T-helper 17 cell (primary cell): ENCODE measurements at places on chromosomes 6 and 20. TPM values are rescaled to one million over a fixed set of nuclear protein-coding genes. Genes with fewer than 3 reads are reported as not detected.

DNA sequence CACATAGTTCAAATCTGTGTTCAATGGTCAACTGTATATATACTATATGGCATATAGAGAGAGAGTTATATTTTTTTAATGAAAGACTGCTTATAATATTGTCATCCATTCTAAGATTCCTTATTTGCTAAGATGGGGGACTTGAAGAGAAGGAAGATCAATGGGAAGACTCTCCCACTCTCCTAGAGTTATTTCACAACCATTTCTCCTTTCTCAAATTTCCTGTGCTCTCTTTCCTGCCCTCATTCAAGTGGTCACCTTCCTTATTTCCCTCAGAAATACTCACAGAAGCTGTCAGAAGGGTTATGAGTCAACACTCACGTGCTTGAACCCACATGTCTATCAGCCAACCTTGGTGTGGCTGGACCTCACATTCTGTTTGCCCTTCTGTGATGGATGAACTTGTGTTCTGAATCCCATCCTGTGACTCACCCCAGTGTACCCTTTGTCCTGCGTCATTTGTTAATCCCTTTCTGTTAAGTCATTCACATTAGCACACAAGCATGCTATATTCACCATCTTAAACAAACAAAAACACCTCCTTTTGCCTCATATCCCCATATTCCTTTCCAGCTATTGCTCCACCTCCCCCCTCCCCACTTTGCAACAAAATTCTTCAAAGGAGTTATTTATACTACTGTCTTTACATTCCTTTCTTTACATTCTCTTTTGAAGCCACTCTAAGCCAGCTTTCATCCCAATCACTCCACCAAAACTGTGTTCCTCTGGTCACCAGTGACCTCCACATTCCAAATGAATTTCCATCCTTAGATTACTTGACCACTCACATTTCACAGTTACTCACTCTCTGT, 279.3 kb upstream of the TCF21 start:
- no peaks in the 10 kb centered on the region for H3K27me3 ChIP-seq
- H3K4me3 ChIP-seq: no peak overlapping the region
- no peaks in the 10 kb centered on the region for H3K4me1 ChIP-seq
- H3K36me3 ChIP-seq: peaks cover 2% of the 10 kb centered on the region
- no peak overlapping the region for H3K27ac ChIP-seq

- H3K4me3 ChIP-seq: no peak overlapping the region
- H3K27ac ChIP-seq: no peak overlapping the region
- DNase-seq: no peak
- no peaks in the 10 kb centered on the region for H3K36me3 ChIP-seq
- peaks cover 11% of the 10 kb centered on the region for H3K27me3 ChIP-seq
Measured at GRCh38 chr6:119676230-119676629, 326.7 kb upstream of the MAN1A1 start.

- DNase-seq: no peak
- H3K4me3 ChIP-seq: no peak overlapping the region
- no peak overlapping the region for H3K27ac ChIP-seq
- H3K4me1 ChIP-seq: peaks cover 3% of the 10 kb centered on the region
- H3K36me3 ChIP-seq: peaks cover 8% of the 10 kb centered on the region
- H3K27me3 ChIP-seq: no peaks in the 10 kb centered on the region
Measured at GRCh38 chr20:48647858-48648257, 179.9 kb downstream of the PREX1 start.

DNA sequence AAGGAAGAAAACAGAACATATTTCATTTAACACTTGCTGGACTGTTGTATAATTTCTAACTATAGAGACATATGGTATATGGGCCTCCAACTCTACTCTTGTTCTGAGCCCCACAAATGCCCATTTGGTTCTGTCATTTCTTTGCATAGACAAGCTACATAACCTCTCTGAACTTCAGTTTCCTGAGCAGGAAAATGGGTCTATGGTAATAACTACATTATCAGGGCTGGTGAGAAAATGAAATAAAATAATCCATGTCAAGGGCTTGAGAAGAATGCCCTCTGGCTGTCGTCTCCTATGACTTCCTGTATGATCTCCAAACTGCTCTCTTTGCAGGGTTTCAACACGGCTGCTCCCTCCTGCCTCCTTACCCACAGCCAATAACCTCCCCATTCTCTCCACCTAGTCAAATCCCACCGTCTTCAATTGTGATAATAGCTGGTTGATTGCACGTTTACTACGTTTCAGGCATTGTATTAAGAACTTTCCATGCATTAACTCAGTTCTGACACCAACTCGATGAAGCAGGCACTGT, 12.0 kb downstream of the ZCCHC3 start:
- no peaks in the 10 kb centered on the region for H3K36me3 ChIP-seq
- peak overlapping the region; percentile 41 for H3K27ac ChIP-seq

- H3K36me3 ChIP-seq: no peaks in the 10 kb centered on the region
- H3K27me3 ChIP-seq: no peaks in the 10 kb centered on the region
- H3K27ac ChIP-seq: no peak overlapping the region
- no peaks in the 10 kb centered on the region for H3K4me1 ChIP-seq
Measured at GRCh38 chr6:67190733-67191132, 1444.3 kb upstream of the ADGRB3 start.

- no peaks in the 10 kb centered on the region for H3K27me3 ChIP-seq
- no peak for DNase-seq
- H3K36me3 ChIP-seq: no peaks in the 10 kb centered on the region
- no peak overlapping the region for H3K27ac ChIP-seq
- no peaks in the 10 kb centered on the region for H3K4me1 ChIP-seq
- no peak overlapping the region for H3K4me3 ChIP-seq
Measured at GRCh38 chr6:77036400-77036799, 426.9 kb downstream of the HTR1B start.

- no peak overlapping the region for H3K4me3 ChIP-seq
- H3K27ac ChIP-seq: no peak overlapping the region
- H3K4me1 ChIP-seq: peaks cover 4% of the 10 kb centered on the region
- DNase-seq: no peak
- peaks cover 2% of the 10 kb centered on the region for H3K36me3 ChIP-seq
- H3K27me3 ChIP-seq: no peaks in the 10 kb centered on the region
Measured at GRCh38 chr6:119446609-119447008, 97.0 kb upstream of the MAN1A1 start.

DNA sequence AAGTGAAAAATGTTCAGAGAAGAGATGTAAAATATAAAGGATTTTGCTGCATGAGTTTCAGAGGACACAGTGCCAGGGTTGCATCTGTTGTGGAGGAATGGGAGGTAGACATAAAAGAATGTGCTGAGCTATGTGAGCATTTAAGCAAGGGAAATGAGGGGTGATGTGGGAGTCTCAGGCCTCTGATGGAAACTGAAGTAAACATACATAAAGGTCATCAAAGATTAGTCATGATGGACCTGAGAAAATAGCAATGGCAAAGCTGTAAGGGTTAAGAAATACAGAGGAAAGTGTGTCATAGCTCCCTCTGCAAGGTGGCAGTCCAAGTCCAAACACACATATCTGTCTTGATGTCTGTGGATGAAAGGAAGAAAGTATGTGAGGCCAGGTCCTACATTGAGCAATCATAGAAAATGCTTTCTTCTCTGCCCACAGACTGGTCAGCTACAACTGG, 306.6 kb upstream of the ECI2 start:
- peaks cover 8% of the 10 kb centered on the region for H3K27me3 ChIP-seq
- no peak for DNase-seq
- no peak overlapping the region for H3K4me3 ChIP-seq

DNA sequence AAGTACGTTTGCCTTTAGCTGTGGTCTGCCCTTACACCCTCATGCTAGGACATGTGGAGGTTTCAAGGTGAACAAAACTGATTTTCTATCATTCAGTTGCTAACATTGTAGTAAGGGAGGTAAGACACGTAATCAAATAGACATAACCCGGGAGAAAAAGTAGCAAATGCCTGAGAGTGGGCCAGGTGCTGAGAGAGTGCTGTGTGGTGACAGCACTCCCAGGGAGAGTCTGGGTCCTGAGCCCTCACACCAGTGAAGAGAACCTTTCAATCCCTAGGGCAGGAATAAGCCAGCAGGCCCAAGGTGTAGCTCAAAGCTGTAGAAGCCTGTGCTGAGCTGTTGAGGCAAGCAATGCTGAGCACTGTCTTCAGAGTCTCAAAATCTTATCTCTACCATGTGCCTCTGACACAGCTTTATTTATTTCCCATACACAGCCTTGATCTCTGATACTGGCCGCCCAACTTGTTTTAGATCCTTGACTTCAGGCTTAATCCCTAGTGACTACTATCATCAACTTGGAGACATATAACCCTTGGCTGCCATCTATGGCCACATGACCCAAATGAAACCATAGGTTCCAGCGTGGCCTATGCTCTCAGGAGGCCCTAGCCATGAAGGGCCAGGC, 55.2 kb downstream of the TPD52L1 start:
- H3K4me3 ChIP-seq: no peak overlapping the region
- no peak overlapping the region for H3K27ac ChIP-seq
- H3K4me1 ChIP-seq: no peaks in the 10 kb centered on the region
- no peaks in the 10 kb centered on the region for H3K36me3 ChIP-seq

- H3K27ac ChIP-seq: no peak overlapping the region
- H3K4me1 ChIP-seq: peaks cover 11% of the 10 kb centered on the region
- no peak for DNase-seq
- peaks cover 3% of the 10 kb centered on the region for H3K36me3 ChIP-seq
- no peaks in the 10 kb centered on the region for H3K27me3 ChIP-seq
Measured at GRCh38 chr6:144637541-144637940, 352.4 kb downstream of the UTRN start.

LAMP5 gene
- total RNA-seq: 1.0 TPM

EPHA7 gene
- not detected for total RNA-seq

RSPH3 gene
- total RNA-seq: 2.7 TPM
